Hypothalamus (tissue), 51 donors: ENCODE measurements at places on chromosomes 4 and X.

DNA sequence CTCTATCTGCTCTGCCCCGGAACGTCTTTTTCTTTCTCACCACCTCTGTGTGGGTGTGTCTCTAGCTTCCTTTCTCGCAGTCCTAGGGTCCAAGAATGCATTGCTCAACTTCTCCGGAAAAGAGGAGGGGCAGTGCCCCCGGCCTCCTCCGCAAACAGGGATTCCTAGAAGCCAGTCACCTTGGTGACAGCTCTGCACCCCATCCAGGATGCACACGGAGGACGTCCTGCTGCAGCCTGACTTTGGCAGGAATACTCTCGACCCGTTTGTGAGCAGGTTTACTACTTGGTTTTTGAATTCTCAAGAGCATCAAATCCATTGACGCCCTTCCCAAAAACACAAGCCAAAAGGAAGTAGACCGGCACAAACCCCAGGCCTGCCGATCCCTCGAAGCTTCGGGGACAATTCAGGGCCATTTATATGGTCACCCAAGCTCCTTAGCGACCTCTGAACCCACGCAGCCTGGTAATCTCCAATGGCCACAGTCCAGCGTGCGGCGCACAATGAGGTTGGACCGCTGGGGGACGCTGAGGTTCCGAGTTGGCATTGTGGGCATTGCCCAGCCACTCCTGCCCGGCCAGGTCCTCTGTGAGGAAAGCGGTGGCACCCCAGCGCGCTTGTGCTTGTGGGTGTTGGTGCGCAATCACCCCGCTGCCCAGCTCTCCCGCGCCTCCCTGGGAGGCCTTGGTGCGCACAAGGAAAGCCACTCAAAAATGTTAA is 9.8 kb downstream of the NKX3-2 start:
- no peak for DNase-seq

DNA sequence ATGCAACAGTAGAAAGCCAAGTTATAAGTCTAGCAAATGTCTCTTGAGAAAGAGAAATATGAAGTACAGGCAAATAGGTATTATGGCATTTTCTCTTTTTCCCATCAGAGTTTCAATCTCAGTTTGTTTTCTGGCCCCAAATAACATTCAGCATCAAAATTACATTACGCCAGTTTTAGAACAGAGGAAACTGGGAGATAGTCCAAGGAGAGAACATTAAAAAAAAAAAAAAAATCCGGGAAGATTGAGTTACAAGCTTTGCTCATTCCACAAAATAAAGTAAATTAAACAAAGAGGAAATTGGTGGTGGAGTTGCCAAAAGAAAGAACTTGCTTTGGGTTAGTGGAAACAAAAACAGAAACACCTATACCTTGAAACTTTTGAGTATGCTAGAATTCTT is 50.4 kb upstream of the IL13RA2 start:
- DNase-seq = no peak

DNA sequence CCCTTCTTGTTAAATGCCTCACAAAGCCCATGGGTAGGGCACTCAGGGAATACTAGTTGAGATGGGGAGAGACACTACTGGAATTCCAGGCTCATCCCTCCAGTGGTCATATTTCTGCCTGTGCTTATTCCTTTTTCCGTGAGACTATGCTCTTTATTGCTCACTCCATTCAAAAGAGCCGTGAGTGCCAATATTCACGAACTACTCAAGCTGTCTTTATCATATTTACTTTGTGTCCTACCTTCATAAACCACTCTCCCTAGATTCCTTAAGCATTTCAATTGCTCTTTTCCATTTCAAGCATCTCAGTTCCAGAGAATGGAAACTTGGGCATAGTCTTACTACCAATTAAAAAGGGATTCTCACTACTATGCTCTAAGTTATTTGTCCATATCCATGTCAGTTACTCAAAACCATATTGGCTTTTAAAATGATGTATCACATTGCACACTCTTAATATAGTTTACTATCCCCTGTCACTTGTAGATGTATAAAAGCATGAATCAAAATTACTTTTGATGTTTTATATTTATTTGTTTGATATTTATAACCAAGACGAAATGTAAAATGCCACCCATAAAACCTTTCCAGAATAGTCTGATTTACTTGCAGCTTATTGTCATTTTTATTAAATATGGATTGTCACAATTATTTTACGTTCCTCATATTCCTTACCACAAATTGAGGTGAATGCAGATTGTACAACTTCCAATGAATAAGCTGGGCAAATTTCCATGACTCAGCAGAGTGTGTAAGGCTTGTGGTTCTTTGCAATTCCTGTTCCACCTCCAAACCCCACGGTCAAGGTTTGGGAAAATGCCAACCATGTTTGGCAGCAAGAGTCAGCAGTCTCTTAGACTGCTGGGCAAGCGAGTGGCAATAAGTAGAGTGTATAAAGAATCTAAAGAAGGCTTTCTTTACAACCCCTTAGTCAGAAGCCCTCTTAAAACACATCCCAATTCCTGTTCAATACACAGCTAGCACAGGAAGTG is 24.4 kb downstream of the ENOX2 start:
- DNase-seq = no peak

DNA sequence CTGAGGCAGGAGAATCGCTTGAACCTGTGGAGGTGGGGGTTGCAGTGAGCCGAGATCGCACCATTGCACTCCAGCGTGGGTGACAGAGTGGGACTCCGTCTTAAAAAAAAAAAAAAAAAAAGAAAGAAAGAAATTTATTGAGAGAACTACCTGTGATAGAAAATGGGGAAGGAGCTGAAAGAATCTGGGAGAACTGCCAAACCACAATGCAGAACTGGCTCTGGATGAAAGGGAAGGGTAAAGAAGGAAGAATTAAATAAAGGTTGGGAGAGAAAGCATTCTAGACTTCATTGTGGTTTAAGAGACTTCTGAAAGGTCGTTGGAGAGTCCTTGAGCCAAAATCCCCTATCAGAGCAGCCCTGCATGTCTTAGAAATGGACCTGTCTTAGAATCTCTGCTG is 567.9 kb upstream of the HTR2C start:
- DNase-seq = no peak

DNA sequence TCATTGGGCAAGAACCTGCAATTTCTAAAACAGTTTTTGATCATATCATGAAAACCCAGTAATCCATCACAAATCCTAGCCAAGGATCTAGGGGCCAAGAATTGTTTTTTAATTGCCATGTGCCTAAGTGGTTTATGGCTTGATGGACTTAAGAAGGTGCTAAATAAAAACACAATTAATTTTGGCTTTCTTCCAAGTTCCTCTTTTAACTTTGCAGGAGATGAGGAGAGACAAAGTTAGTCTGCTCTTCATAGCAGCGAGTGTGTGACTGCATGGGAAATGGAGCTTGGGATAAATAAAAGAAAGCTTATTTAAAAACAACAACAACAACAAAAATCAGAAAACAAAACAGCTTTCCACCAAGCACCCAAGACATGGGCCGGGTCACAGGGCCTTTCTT is 41.4 kb downstream of the ARHGEF9 start:
- DNase-seq = no peak

- no peak for DNase-seq
Measured at GRCh38 chr4:73914071-73914470, 44.9 kb downstream of the CXCL1 start.

DNA sequence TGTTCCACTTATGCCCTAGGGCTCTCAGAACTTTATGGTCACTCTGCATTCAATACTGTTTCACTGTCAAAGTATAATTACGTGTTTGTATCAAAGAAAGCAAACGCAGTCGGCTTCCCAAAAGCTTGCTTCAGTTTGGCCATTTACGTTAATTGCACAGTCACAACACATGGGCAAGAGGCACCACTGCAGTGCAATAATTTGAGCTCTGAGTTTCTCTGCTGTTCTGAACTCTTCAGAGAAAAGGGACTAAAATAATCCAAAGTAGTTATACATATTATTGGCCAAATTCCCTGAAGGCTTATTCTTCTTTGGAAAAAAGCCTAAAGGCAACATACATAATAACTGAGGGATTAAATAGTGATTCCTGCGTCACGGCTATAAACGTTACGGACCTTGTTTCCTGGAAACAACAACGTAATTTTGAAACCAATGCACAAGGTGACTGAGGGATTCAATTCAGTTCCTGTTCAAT is 51.3 kb downstream of the RNF150 start:
- no peak for DNase-seq

GRCh38 chrX:68431836-68432235 is 1.5 kb downstream of the OPHN1 start:
- no peak for DNase-seq

GRCh38 chr4:151564321-151564720 is 155.3 kb downstream of the FHIP1A start:
- DNase-seq = no peak

DNA sequence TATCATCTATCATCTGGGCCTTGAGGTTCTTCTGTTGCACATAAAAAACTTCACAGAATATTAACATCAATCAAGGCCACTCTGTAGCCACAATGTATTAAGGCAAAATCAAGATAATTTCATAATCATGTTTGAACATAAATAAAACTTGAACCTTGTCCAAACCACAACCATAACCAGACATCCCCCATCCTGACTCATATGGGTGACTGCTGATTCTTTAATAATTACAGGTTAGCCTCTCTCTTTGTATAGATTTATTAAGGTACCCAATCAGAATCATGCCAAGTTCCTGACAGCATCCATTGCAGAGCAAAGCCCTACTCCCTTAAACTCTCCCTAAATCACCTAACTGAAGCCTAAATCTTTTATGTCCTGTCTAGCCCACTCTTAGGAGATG is 16.7 kb upstream of the AREG start:
- no peak for DNase-seq

DNA sequence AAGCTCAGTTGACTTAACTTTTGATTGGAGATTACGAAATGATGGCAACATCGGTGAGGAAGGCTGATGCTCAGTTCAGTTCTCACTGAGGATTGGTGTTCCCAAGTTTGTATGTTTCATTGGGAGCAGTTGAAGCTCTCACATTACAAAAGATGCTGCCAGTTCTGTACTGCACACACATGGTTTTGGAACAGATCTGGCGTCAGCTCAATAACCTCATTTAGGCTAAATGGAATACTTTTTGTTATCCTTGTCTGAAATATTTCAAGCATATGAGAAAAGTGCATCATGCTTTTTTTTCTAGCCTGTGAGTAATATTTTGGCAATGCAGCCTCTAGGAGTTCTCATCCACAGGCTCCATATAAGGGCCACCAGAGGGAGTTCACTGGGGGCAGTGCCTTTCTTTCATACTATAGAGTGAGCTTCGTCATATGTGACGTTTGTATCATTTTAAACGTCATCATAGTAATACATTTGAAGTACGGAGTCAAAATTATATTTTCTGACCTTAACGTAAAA is 4.1 kb downstream of the ENPEP start:
- DNase-seq = no peak

DNA sequence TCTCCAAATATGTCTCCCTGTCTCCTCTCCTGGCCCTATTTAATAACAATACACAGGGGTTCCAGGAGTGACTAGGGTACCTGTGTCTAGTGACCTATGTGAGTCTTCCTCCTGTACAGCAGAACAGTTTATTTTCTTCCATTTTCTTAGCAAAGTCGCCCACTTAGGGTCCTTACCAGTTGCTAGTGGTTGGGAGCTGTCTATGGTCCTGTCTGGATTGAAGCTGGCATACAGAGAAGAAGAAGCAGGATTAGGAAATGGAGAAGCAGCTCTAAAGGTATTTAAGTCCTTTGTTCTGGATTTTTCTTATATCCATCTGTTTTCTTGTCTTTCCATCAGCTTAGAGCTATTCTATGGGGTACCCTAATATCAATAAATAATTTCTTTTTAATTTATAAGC is 587.1 kb upstream of the CPEB2 start:
- DNase-seq = no peak

DNA sequence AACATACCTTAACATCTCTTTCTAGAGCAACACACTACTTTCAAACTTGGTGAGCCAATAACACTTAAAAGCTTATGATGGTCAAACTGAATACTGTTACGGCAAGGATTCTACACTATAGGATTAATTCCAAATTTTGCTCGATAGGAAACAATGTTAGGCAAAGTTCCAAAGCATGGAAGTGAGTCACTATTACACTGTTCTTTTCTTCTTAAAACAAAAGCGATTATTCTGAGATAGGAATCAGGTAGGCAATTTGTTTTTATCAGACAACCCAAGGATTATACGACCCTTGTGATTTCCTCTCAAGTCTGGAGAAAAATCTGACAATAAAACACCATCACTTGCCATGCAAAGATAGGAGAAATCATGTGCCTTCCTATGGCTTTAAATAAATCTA is 81.5 kb downstream of the HUWE1 start:
- no peak for DNase-seq

DNA sequence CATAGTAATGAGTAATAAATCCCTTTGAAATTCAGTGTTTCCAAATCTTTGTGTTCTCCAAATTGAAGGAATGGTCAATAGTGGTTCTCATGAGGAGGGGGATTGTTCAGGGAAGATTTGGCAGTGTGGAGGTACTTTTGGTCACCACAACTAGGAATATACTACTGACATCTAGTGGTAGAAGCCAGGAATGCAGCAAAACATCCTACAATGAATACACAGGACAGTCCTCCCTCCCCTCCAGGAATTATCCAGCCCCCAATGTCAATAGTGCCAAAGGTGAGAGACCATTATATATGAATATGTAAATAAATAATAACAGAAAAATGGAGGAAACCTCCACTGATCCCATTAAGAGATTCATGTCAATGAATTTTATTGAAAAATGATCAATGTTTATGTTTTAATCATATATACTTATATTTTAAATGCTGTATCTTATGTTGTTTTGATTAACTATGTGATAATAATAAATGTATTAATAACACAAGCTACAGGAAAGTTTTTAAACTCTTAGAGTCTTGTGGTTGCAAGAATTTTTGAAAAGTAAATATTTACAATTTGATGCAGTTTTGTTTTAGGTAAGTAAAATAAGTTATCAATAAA is 14.4 kb upstream of the FAM9A start:
- DNase-seq = no peak
